Central memory CD4-positive, alpha-beta T cell (primary cell): ENCODE measurements at places on chromosomes 3 and 15.
A peak's percentile ranks its signal among the peaks of the same experiment; 100 is the strongest.

- peak; percentile 39 for DNase-seq
Observed at GRCh38 chr3:15241341-15241740, 35.3 kb downstream of the CAPN7 start.

GRCh38 chr3:187696021-187696420, 6.3 kb downstream of the RTP2 start:
- DNase-seq: no peak

DNA sequence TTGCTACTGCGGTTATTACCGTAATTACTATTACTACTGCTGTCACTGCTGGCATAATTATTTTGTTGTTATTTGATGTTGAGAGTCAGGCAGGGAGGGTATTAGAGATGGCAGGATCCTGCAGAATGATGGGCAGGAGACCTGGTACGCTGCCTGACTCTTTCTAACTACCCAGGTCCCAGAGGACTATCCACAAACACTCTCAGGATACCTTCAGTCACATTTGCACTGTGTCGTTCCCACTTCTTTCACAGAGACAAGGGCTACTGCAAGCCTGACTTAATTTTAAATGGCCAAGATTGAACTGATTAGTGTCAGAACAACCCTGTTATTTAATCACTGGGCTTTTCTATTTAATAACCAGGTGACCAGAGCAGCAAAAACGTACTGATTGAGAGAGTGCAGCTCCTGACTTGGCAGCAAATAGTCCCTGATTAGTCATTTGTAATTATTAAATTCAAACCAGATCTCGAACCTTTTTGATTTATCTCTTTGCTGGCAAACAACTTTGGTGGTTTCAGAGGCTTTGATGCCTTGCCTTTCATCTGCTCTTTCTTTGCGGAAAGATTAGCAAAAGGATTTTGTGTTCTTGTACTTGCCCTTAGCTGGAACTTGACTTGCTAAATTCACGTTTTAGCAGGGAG, 88.8 kb upstream of the ARHGEF3 start:
- DNase-seq: peak; percentile 43

GRCh38 chr3:39088889-39089288, 18.5 kb downstream of the GORASP1 start:
- no peak for DNase-seq

- no peak for DNase-seq
Observed at GRCh38 chr15:101025501-101025885, 106.3 kb downstream of the LRRK1 start.

DNA sequence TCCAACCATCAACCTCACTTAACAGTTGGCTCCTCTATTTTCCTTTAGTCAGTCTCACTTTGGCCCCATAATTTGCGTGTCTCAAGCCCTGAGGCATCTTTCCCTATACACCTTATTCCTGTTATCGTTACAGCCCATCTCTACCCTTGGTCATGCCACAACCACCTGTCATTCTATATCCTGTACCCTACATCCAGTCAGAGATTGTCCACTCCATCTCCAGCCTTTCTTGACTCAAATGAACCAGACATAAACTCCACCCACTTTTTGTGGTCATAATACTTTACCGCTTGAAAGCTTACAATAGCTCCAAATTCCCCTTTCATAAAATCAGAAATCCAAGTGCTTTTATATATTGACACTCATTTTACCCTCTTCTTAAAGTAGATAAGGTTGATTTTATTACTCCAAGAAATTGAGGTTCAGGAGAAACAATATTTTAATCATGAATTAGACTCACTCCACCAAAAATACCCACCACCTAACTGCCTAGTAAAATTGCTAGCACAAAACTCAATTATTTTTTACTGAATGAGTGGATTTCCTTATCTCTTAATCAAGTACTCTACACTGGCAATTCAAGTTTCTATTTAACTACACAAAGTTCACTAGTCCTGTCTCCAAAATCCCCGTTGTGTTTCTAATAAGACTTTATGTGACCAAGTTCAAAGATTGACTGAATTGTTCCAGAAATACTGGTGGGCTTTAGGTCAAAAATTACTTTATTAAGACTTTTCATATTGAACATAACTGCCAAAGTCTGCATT, 9.1 kb downstream of the CCR4 start:
- peak; percentile 55 for DNase-seq

GRCh38 chr3:123449997-123450604, 1.2 kb upstream of the ADCY5 start:
- DNase-seq: no peak

DNA sequence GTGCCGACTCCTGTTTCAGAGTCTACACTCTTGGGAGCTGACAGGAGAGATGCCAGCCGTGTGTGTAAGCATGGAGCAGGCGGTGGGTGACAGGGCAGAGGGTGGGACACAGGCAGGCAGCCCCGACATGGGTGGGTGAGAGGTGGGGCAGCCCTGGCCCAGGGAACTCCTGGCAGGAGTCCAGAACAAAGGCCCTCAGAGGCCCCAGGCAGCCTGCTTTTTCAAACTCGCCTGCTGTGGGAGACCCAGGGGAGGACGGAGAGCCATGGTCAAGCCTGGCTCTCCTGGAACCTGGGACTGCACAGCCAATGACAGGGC, 29.3 kb upstream of the SLC41A3 start:
- no peak for DNase-seq

DNA sequence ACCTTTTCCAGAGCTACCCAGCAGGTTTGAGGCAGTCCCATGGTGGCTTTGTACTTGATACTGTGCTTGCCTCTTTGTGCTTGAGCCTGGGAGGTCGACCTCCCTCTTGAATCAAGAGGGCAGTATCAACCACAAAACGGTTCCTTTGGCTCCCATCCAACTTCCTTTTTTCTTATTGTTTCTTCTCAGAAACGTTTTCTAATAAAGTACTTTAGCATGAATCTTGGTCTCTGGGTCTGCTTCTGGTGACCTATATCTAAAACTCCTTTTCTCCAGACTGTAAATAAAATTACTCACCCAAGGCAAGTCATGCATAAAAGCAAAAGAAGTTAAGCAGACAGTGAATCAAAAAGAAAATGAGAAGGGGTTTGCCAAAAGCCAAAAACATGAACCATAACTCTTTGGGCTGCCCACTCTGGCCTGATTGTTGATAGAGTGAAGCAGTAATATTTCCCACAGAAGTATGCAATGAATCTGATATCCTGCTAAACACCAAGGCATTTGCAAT, 112.2 kb upstream of the SLC4A7 start:
- DNase-seq: no peak

GRCh38 chr3:183743231-183743630, 45.6 kb downstream of the YEATS2 start:
- DNase-seq: no peak

GRCh38 chr3:143924522-143925285, 46.9 kb upstream of the DIPK2A start:
- DNase-seq: no peak

DNA sequence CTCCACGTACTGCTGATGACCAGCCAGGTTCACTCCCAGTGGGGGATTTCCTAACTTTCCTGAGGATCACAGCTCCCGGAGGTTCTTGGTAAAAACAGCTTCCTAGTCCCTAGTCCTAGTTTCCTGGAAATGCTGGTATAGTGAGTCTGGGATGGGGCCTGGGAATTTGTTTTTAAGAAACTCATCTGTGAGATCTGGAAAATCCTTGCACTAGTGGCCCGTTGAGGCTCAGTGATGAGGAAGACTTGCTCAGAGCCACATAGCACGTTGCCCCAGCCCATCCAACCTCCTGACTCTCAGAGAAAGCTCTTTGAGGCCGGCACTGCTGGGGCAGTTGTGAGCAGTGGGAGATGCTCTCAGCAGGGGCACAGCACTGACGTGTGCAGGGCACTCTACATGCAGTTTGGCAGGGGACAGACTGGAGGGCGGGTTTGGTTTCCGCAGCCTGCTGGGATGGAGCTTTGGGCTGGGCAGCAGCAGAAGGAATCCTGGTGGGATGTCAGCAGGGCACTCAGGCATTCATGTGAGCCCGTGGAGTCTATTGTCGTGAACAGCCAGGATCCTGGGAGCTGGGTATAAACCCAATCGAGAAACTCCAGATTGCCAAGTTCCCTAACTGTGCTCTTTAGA, 31.6 kb downstream of the SAXO2 start:
- DNase-seq: no peak
